ENCODE measurements at places on chromosomes 6 and 20.

DNA sequence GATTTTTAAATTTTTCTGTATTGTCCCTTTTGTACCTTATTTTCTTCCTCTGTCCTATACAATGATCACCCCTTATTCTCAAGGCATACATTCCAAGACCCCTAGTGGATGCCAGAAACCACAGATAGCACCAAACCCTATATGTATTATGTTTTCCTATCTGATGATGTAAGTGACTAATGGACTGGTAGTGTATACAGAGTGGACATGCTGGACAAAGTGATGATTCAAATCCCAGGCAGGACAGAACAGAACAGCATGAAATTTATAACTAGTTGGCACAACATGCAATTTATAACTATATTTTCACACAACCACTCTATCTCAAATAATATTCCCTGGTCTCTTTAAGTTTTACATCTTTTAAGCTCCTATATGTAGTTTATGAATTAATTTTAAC, 205.6 kb upstream of the FLRT3 start:
- peak; percentile 0 for DNase-seq

GRCh38 chr20:53926428-53927028, 143.9 kb downstream of the BCAS1 start:
- DNase-seq, result peak; percentile 100

- DNase-seq, result no peak
These were observed 214.8 kb upstream of the BTBD3 start for GRCh38 chr20:11702721-11703518.

GRCh38 chr6:111478749-111479148, 4.3 kb downstream of the REV3L start:
- peak; percentile 81 for DNase-seq

GRCh38 chr6:25263657-25264056, 15.5 kb upstream of the CARMIL1 start:
- peak; percentile 51 for DNase-seq

Data from ELR (cell line).